ENCODE measurements at places on chromosomes 13 and 19.

- DNase-seq = no peak
Measured at GRCh38 chr13:47594833-47595232, 406.2 kb downstream of the SUCLA2 start.

DNA sequence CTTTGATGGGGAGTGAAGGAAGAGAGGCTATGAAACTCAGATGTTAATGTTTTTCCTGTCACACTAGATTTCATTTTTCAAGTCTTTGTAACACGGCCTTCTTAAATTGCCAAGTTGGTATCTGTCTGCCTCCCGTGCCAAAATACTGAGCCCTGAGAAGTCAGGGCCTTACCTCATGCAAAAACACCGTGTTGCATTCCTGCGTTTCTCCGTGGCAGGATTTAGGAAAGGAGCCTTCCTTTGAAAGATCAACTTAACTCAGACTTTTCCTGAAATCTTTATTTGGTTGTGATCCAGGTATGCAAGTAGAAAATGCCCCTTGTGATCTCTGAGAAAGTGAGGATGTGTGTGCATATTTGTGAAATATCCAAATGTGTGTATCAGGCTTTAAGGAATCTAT, 1291.0 kb upstream of the SLC10A2 start:
- DNase-seq = no peak

GRCh38 chr13:78606471-78607408, 3.4 kb upstream of the POU4F1 start:
- DNase-seq = no peak

DNA sequence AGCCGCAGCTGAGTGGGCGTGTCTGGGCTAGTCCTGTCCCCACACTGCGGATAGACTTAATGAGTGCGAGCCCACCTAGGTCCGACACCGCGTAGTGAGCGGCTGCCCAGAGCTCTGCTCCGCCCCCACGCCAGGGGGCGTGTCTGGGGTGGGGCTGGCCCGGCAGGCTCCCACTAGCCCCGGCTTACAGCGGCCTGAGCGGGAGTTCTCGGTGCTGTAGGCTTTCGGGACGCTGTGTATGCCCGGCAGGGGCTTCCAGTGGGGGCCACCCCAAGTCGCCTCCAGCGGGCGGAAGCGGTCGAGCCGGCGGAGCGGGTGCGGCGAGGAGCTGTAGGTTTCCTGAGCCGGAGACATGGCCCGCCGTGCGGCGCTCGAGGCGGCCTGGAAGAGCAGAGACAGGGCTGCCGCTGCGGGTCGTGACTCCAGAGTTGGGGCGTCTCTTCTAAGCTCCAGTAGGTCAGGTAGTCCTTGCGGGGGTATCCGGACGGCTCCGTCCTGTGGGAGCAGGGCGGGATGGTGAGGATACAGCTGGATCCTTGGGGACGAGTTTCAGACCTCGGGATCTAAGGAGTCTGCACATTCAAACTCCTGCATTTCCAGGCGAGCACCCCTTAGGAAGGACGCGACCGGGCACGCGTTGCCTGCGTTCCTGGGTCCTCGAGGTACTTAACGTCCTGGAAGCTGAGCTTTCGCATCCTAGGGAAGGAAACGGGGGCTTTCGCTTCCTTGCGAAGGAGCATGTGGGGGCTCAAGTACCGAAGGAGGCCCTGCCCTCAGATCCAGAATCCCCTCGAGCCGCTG, 1.2 kb downstream of the CGB7 start:
- DNase-seq = no peak

- no peak for DNase-seq
Measured at GRCh38 chr19:35812220-35813042, at the start of gene PRODH2. Gene PRODH2, minus strand, starts transcription at chr19:35812845. Its CDS starts 40 bp downstream, at chr19:35812805.

DNA sequence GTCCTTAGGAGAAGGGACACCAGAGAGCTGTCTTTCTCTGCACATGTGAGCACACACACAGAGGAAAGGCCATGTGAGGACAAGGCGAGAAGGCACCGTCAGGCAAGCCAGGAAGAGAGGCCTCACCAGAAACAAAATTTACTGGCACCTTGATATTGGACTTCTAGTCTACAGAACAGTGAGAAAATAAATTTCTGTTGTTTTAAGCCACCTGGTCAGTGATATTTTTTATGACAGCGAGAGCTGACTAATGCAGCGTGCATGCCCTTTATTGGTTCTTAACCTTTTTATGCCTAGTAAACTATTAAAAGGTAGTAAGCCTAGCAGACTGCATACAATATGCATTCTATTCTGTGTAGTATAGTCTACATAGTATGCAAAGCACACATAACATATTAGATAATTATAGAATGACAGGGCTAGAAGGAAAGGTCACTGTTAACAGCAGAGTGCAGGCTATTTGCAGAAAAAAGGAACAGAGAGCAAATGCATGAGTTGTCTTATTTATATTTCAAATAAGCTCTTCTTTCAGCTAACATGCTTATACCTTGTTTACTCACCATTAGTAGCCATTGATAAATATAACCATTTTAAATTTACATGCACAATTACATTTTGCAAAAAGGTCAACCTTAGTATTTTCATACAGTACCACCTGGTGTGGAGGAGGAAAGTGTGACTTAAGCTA, 25.2 kb upstream of the KATNAL1 start:
- no peak for DNase-seq

DNA sequence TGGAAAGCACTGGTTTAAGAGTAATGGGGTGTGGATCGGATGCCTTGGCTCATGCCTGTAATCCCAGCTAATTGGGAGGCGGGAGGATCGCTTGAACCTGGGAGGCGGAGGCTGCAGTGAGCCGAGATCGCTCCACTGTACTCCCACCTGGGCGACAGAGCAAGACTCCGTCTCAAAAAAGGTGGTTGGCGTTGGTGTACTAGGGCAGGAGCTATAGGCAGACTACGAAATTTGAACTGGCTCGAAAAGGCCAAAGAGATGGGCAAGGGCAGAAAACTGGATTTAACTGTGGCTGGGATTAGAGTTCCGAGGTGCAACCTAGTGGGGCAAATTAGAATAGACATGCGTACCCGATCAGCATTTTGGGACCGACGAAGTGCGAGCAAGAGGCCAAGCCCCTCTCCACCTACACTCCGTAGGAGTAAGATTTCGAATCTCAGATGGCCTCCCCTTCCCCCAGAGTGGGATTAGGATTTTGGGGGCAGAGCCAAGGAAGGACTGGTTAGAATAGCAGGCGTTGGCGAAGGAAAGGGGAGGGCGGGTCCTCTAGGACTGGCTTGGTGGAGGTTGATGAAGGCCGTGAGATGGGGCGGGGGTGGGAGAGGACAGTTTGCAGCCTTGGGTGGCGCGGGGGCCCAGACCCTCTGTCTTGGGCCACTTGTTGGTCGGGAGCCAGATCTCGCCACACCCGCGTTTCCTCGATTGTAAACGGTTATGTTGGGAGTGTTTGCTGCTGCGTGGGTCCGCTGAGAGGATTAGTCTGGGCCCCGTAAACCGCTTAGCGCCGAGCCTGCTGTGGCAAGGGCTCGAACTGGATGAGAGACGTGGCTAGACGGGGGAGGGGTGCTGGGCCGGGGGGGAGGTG, 2.0 kb upstream of the INAFM1 start:
- DNase-seq = peak; percentile 36

- peak; percentile 23 for DNase-seq
Measured at GRCh38 chr13:110233181-110233950, 73.6 kb downstream of the COL4A1 start.

GRCh38 chr19:19578252-19578651, 40.2 kb downstream of the CILP2 start:
- DNase-seq = no peak

DNA sequence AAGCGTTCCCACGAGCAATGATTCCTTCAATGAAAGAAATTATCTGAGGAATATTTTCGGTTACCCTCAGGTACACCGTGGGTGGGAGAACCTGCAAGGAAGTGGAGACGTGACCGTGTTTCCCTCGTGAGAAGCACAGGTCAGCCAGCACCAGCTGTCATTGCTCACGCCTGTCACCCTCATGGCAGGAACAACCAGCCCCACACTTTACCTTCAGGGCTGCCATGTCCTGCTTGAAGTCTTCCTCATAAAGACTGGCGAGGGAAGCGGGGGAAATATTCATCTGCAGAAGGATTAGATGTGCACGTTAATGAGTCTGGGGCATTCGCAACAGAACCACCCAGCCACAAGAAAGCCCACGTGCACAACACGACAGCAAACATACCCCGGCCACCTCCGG, 18.2 kb downstream of the CARS2 start:
- no peak for DNase-seq

GRCh38 chr19:12782424-12783290, 7.3 kb upstream of the HOOK2 start:
- DNase-seq = no peak

- peak; percentile 3 for DNase-seq
Measured at GRCh38 chr13:82833923-82834322, 1048.4 kb downstream of the SLITRK1 start.

GRCh38 chr13:77479326-77479725, 56.2 kb upstream of the SCEL start:
- DNase-seq = no peak

- DNase-seq = no peak
Measured at GRCh38 chr19:15986701-15987100, 37.9 kb downstream of the OR10H4 start.

DNA sequence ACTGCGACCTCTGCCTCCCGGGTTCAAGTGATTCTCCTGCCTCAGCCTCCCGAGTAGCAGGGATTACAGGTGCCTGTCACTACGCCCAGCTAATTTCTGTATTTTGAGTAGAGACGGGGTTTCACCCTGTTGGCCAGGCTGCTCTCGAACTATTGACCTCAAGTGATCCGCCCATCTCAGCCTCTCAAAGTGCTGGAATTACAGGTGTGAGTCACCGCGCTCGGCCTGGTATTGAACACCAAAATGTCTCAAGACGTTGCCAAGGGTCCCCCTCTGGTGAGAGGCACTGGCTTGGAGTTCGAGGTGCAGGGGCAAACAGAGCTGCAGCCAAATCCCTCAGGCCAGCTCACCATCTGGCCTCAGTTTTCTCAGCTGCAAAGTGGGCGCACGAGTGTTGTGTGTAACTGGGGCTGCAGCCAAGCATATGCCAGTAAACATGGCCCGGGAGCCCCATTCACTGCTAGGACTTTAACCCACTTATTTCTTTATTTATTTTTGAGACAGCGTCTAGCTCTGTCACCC, 8.0 kb downstream of the TJP3 start:
- DNase-seq = no peak

GRCh38 chr13:109737606-109738005, 48.8 kb downstream of the IRS2 start:
- DNase-seq = no peak

GRCh38 chr13:45519493-45519892, 54.8 kb downstream of the COG3 start:
- no peak for DNase-seq

- no peak for DNase-seq
Measured at GRCh38 chr19:677201-677600, 1.0 kb downstream of the FSTL3 start.

GRCh38 chr13:110538632-110539031, 22.9 kb downstream of the RAB20 start:
- no peak for DNase-seq

GRCh38 chr13:113546571-113547237, 37.8 kb upstream of the TFDP1 start:
- DNase-seq = no peak

GRCh38 chr19:45126654-45127053, 33.7 kb downstream of the PPP1R37 start:
- DNase-seq = no peak

DNA sequence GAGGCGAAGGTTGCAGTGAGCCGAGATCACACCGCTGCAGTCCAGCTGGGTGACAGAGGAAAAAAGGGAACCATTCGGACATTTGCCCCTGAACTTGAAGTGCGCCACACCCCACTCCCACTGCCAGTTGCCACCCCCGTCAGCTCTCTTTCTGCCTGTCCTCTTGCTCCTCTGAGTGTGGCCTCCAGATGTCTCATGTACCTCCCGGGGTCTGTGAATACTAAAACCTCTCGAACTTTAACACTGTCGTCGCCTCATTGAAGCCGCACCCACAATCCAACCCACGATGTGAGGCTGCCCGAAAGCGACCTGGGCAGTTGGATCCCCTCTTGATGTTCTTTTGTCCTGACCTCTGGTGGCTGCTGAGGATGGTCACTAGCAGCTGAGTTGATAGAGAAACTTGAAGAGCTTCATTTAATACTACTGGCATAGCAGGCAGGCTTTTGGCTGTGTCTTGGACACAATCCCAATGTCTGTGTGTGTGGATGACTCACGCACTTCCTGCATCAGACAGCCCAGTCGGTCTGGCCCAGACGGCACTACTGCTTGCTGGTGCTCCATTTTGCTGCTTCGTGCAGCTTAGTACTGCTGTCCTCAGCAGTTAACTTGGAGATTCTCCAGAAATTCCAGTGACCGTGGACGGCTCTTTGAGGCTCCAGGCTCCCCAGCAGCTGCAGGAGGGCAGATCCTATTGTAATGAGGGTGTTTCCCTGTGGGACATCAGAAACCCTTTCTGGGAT, 4.2 kb downstream of the FPR3 start:
- DNase-seq = peak; percentile 97

DNA sequence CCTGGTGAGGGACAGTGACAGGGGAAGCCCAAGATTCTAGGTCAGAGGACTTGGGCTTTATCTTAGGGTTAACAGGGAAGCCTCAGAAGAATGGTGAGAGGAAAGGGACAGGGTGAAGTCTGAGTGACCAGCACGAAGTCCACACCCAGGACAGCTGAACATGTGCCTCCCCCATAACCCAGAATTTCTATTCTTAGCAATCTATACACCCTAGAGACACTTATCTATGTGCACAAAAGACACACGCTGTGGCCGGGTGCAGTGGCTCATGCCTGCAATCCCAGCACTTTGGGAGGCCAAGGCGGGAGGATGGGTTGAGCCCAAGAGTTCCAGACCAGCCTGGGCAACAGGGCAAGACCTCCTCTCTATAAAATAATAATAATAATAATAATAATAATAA, 11.1 kb upstream of the OLFM2 start:
- DNase-seq = no peak

GRCh38 chr19:18282021-18282787, 782 bp upstream of the JUND start:
- DNase-seq = peak; percentile 36

GRCh38 chr19:41321600-41322270, 11.8 kb downstream of the CCDC97 start:
- DNase-seq = no peak

DNA sequence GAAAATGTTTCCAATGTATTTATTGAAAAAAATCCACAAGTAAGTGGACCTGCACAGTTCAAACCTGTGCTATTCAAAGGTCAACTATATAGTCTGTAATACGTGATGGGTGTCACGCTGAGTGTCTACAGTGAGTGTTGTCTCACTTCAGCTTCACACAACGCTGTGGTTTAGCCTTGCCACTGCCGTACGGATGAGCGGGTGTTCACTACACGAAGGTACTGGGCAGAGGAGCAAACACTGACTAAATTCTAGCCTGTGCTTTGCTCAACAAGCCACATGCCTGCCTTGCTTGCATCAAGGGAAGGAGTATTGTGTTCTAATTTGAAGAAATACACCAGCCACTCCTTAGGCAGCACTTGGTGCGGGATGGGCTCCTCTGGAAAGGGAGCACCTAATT, 3.4 kb upstream of the FFAR3 start:
- DNase-seq = no peak

DNA sequence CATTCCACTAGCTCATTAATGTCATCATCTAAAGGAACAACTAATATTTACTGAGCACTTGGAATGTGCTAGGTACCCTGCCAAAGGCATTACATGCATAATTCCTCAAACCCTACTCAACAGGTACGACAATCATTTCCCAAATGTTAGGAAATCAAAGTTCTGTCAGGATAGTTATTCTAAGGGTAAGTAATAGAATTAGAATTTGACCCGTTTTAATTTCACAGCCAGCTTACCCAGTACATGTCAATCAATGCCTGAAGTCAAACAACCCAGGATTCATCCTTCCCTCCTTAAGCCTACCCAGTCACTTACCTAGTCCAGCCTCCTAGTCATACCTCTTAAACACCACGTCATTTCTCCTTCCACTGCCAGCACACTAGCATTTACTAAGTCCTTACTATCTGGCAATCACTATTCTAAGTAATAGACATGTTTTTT, 2.4 kb downstream of the LNX2 start:
- no peak for DNase-seq

All from non-pigmented ciliary epithelial cell (primary cell).